ENCODE measurements at places on chromosomes 3 and 15.

GRCh38 chr3:142853270-142854168, 35.4 kb downstream of the PCOLCE2 start:
- DNase-seq: no peak

- DNase-seq: no peak
Observed at GRCh38 chr3:102123590-102124190, 274.4 kb downstream of the NFKBIZ start.

GRCh38 chr3:89227218-89227617, 119.8 kb downstream of the EPHA3 start:
- DNase-seq: no peak

GRCh38 chr3:196339493-196340254, 1.5 kb upstream of the TM4SF19 start:
- no peak for DNase-seq

DNA sequence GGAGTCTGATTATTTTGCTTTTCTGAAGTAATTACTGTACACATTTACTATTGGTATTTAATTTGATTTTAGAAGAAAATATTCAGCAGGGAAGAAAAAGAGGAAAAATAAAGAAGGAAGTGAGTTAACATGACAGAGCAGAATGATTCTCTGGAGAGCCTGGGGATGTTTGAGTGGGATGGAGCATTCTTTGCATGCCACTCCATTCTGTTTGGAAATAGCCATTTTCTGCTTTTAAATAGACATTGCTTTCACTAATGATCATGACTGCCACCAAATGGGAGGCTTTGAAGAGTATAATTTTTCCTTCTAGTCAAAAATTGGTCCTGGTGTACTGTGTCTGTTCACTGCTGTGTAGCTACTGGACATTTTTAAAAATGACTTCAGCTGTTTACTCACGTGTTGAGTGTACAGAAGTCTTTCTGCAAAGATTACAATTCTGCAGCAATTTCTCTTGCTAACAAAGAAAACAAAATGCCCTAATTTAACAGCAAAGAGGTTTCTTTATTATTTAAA, 196.1 kb downstream of the RYR3 start:
- no peak for DNase-seq

DNA sequence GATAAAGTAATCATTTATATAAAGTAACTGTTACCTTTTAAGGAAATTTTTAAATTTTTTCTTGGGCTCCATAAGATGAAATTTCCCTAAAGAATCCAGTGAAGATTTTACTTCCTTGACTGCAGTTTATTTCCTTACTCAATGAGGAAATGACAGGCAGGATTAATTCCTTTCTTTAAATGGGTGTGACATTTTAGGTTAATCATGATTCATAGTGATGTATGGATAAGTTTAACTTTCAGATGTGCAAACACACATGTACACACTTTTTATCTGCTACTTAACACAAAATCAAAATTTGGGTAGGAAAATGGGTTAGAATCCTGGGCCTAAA, 11.2 kb upstream of the LEO1 start:
- no peak for DNase-seq

- no peak for DNase-seq
Observed at GRCh38 chr3:178270838-178271237, 265.4 kb upstream of the KCNMB2 start.

- DNase-seq: no peak
Observed at GRCh38 chr15:99135194-99135593, 30.3 kb downstream of the SYNM start.

DNA sequence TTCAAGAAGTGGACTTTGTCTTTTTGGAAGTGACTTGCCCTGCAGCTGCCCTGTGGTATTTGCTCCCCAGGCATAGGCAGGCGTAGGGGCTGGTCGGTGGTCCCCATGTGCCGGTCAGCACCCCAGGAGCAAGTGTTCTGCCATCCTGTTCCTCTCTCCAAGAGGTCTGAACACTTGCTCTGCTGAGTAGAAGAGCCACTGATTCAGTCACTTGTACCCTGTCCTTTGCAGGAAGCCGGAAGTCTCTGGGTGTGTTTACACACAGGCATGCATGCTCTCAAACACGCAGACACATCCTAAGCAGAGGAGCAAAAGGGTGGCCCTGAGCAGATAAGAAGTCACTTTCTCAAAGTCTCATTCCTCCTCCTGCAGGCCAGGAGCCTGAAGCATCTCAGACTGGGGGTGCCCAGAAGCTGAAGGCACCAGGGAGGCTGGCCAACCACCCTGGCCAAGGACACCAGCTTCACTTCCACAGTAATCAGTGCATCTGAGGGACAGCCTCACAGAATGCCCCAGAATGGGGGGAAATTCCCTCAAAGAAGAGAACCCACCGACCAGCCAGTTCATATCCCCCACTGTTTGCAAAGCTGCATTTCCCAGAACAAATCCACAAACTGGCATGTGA, 88.7 kb upstream of the POMGNT2 start:
- DNase-seq: peak; percentile 65

GRCh38 chr3:124691599-124691998, 38.7 kb upstream of the UMPS start:
- DNase-seq: no peak

- DNase-seq: no peak
Observed at GRCh38 chr15:58203537-58203936, 65.4 kb downstream of the AQP9 start.

DNA sequence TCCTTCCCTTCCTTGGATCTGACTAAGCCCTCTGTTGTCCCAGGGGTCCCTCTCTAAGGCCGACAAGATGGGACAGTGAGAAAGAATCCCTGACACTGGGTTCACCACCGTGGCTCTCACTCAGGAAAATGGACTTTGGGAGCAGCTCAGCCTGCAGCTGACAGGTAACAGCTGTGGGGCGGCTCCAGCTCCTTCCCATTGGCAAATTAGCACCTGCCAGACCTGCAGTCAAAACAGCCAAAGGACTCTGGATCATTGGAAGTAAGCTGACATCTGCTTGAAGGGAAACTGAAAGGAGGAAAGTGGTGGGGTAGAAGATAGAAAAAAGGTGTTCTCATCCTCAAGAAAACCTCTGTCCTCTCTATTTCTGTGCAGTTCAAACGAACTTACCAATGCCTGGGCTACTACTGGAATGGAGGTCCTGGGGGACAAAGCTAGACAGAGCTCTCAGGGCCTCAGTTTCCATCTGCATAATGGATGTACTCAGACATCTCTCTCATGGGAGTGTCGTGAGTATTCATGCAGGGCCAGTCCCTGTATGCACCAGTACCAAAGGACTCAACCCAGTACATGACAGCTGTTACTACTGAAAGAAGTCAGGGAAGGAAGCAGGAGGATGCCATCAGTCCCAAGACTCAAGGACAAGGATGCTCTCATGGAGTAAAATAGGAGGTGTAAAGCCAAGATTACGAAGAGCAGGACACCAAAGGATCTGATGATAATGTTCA, 53.6 kb upstream of the DCLK3 start:
- no peak for DNase-seq

DNA sequence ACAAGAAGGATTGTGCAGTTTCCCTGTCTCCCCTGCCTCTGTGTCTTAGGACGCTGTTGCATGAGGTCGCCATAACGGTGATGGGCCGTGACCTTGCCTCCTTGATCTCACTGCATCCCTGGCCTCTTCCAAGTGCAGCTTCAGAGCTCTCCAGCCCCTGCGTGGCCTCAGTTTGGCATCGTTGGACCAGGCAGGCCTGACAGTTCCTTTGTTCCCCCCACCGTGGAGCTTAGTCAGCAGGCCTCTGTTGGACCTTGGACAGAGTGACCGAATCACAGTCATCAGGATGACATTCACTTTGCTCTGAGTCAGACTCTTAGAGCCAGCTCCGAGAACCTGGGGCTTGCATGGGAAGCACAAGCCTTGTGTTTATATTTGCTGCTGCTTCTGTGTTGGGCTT, 139.4 kb downstream of the OPA1 start:
- DNase-seq: no peak

DNA sequence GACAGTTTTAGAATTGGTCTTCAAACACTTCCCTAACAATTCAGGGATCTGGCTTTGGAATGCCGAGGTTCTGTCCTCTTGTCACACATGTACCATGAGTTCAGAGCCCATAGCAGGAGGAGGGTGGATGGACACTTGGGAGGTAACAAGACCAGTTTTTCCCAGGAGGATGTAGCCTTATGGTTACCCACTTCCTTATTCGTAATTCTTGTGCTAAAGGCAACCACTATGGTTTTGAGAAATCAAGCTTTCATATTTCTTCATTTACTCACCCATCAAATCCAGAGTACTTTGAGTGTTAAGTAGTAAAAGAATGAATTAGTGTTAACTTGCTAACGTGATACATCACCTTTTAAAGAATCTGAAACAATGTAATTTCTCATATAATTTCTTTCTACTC, 479.6 kb upstream of the ALCAM start:
- DNase-seq: no peak

- no peak for DNase-seq
Observed at GRCh38 chr3:111769110-111769991, 89.7 kb upstream of the PHLDB2 start.

GRCh38 chr15:65338823-65339222, 34.3 kb downstream of the RNU5B-1 start:
- DNase-seq: no peak

- no peak for DNase-seq
Observed at GRCh38 chr15:66614951-66615760, 49.4 kb upstream of the LCTL start.

DNA sequence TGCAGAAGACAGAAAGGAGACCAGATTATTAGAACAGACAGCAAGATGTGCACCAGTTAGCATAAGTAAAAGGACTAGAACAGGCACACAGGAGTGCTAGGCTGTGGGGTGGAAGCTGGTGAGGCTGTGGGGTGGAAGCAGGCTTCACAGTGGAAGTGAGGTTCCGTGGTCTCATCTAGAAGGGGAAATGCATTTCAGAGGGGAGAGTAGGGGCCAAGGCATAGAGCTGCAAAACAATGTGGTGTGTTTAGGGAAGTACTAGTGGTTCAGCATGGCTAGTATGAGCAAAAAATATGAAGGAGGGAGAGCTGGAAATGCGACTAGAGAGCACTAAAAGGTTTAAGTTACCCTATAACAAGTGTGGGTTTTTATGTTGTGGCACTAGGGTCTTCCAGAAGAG, 6.5 kb downstream of the POPDC2 start:
- DNase-seq: no peak

- no peak for DNase-seq
Observed at GRCh38 chr15:87609474-87609873, 647.1 kb downstream of the NTRK3 start.

DNA sequence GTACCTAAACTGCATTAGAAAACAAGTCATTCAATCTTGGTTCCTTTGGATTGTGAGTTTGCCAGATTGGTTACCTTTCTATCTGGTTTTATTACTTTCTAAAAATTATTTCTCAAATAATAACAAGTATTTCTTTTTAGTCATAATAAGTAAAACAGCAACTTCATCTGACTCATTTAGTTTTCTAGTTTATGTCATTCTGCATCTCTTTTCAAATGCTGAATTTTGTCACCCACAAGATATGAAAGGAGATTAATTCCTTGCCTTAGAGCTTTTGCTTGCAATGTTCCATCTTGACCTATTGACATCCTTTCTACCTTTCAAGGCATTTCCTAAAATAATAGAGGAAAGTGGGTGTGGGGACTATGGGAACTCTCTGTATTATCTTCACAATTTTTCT, 253.6 kb upstream of the PEX5L start:
- DNase-seq: no peak

DNA sequence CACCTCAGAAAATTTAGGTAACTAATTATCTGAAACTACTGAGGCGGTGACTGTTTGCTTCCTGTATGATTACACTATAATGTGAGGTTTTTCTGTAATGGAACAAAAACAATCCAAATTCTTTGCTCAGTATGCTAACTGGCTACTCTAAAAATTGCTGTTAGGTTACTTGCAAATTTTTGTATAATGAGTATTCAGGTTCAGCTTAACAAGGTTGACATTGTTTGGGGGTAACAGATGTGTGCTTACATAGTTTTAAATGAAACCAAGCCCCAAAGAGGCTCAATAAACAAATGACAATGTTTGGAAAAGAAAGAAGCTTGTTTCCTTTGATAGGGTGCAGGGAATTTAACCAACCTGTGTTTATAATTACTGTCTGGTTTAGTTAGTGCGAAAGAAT, 414.5 kb upstream of the MDFIC2 start:
- DNase-seq: no peak

DNA sequence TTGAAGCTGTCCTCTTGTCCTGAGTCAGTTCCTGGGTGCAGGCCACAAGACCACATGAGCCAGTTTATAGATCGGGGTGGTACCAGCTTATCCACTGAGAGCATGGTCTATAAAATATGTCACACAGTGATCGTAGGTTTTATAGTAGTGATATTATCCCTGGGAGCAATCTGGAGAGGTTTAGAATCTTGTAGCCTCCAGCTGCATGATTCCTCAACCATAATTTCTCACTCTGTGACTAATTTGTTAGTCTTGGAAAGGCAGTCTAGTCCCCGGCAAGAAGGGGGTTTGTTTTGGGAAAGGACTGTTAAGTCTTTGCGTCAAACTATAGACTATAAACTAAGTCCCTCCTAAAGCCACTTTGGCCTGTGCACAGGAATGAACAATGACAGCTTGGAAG, 693.0 kb upstream of the CADM2 start:
- DNase-seq: no peak

GRCh38 chr15:58447271-58448010, 15.7 kb downstream of the LIPC start:
- DNase-seq: no peak

DNA sequence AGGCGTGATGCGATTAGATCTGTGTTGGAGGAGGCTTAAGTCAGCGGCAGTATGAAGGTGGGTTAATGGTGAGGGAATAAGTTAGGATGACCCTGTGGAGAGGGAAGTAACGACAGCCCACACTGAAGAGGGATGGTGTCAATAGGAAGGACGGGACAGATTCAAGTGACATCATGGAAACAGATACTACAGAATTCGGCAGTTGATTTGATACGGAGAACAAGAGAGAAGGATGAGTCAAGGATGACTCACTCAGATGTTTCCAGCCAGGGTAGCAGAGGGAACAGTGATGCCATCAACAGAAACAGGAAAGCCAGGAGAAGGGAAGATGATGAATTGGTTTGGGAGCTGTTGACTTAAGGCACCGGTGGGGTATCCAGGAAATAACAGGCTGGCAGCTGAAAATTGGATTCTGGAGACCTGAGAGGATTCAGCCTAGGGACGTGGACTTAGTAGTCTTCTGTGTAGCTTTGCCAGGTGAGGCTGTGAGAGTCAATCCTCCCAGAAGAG, 38.0 kb downstream of the SHC4 start:
- DNase-seq: no peak

- DNase-seq: no peak
Observed at GRCh38 chr3:9238721-9239295, 10.6 kb downstream of the SRGAP3 start.

DNA sequence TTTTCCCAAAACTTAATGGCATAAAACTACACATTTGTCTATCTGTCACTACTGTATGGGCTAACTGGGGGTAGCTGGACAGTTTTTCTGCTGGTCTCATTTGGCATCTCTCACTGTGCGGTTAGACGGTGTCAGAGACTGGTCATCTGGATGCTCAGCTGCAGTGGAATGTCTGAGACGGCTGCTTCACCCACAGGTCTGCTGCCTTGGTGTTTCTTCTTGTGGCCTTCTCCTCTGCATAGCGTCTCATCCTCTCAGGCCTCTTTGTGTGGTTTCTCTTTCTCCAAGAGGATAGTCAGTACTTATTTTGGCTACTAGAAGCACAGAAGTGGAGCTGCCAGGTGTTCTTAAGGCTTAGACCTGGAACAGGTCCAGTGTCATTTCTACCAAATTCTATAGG, 35.9 kb upstream of the GOLGA6L9 start:
- no peak for DNase-seq

All from activated effector memory CD4-positive, alpha-beta T cell treated with anti-CD3 and anti-CD28 coated beads, Interleukin-2, amount 50 U/mL, for 16 hours (primary cell).